Right lobe of liver (tissue), 6 donors: ENCODE measurements at places on chromosomes 5 and 9.
A peak's percentile ranks its signal among the peaks of the same experiment; 100 is the strongest.

- DNase-seq: no peak
Measured at GRCh38 chr9:110978516-110978915, 59.8 kb downstream of the LPAR1 start.

DNA sequence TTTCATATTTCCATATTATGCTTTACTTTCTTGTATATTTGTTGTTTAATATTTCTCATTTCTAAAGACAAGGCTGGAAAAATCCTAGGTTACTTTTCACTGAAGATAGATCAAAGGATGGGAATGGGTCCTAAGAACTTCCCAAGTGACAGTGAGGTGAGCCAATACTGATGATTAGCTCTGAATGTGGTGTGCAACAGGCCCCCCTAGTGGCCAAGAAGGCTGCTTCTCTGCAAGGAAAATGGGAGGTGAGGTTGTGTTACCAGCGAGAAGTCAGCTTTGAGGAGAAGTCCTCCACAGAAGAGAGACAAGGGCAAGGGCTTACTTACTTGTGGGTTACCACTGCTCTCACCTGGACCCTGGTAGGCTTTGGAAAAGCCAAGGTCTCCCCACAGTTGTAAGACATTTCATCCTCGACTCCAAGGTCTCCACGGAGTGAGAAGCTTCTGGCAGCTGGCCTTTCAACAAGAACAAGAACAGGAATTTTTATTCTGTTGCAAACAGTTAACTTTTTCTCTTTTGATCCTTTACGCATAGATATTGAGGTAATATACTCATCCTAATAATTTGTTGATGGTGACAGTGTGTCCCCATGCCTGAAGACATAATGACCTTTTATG is 69.9 kb downstream of the MAMDC2 start:
- DNase-seq: peak; percentile 58

GRCh38 chr9:96378187-96378586 is 5.3 kb downstream of the SLC35D2 start:
- no peak for DNase-seq

- no peak for DNase-seq
Measured at GRCh38 chr5:154356020-154356655, 89.7 kb upstream of the SAP30L start.

- DNase-seq: no peak
Measured at GRCh38 chr5:139104577-139105276, 93.4 kb downstream of the SIL1 start.

DNA sequence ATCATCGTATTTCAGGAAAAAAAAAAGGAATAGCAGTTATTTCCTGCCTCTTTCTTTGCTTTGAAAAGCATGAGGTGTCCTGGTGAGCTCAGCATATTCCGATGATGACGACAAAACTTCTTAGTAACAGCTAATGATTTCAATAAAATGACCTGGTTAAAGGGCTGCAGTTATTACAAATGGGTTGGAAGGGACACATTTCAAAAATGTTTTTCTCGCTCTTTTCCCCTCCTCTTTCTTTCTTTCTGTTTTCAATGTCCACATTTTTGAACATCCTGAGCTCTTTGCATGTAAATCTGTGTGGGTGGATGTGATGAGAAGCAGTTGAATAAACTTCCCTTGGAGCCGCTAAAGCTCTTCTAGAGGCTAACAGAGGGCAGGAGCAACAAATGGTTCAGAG is 186.8 kb upstream of the SLC27A6 start:
- DNase-seq: no peak

- no peak for DNase-seq
Measured at GRCh38 chr5:96823900-96824380, 16.2 kb upstream of the ERAP1 start.

GRCh38 chr5:17413691-17414090 is 84.3 kb upstream of the TAF11L2 start:
- no peak for DNase-seq

- no peak for DNase-seq
Measured at GRCh38 chr5:20554001-20554400, 566.0 kb upstream of the CDH18 start.

DNA sequence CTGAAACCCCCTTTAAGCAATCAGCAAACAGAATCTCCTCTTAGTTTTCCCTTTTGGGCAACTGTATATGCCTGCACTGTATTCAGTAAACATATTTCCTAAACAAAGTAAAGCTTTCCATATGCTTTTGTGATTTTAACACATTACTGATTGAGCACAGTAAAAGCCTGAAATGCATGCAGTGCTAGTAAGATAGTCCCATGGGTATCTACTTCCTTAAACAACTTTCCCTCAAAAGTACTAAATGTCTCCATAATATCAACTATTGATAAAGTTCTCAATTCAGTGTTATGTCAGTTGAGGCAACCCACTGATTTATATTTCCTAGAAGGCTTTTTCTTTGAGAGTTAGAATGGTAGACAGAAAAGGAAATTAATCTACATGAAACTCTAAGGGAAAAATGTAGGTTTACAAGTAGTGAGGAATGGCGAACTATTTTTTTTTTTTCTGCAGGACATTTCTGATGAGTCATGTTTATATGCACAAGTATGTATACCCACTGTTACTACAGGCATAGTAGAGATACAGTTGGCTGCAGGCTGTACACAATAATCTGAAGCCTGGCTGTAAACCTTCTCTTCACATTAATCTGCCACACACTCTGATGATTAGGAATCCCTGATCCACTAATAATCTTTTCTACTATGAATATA is 31.2 kb upstream of the CEP120 start:
- no peak for DNase-seq

DNA sequence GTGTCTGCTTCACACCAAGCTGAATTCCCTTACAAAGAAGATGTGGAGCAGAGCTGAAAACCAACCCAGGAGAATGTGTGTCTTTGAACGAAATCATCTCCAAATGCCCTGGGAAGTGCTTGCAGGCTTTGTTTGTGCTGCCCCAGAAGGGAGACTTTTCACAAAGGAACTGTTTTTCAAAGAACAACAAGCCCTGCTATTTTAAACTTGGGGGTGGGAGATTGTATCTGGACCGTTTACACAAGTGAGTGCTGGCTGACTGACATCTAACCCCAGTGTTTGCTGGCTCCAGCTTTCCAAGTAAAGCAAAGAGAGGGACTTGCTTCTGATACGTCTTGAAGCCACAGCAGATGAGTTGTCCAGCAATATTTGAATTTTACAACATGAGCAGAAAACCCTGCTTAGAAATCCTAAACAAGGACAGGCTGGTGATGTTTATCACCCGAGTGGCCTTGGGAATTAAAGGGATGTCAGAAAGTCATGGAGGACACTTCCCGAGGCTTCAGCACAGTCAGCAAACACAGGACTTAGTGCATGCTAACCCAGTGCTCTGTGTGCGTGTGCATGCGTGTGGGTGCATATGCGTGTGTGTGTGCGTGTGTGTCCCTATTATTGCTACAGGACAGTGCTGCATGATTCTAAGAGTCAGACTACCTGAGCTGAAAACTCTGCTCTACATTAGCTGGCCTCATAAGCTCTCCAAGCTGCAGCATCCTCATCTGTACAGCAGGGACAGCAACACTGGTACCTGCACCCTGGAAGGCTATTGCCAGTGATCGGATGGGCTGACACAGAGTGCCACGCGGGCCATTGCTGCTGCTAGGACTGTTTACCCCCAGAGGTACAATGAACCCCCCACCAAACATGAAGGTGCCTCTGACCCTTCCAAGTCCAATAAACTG is 1.4 kb downstream of the ADAMTS12 start:
- DNase-seq: no peak

GRCh38 chr5:134614450-134615085 is 18.1 kb downstream of the SAR1B start:
- DNase-seq: no peak

- no peak for DNase-seq
Measured at GRCh38 chr5:3105581-3105980, 354.1 kb upstream of the IRX2 start.

DNA sequence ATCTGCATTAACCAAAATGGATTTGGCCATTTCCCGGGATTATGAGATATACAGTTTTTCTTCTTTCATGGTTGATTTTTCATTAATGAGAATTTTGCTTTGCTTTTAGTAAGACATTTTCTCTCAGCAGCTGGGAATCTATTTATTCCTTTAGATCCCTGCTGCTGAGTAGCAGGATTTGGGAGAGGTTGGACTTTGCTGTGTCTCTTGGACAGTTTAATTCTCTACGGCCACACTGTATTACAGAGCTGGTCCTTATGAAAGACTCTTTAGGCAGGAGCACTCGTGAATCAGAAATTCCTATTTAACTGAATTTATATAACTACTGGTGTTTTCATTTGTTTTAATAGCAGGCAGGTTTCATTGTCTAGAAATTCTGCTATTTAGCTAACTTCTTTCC is 1.6 kb downstream of the UNC13B start:
- DNase-seq: no peak

DNA sequence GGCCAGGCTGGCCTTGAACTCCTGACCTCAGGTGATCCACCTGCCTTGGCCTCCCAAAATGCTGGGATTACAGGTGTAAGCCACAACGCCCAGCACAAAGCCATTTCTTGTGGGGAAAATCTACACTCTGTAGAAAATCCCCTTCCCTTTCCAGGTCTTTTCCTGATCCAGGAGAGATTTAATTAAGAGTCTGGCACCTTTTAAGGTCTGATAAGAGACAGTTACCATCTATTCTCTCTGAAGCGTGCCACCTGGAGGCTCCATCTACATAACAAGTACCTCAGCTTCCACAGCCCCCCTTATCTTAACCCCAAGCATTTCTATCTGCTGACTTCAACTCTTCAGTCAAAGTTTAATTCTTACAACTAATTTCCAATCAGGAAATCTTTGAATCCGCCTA is 71.4 kb upstream of the CDK20 start:
- DNase-seq: no peak

- DNase-seq: no peak
Measured at GRCh38 chr5:173760461-173761177, 127.5 kb upstream of the CPEB4 start.

GRCh38 chr5:105544300-105544699 is 1981.7 kb upstream of the NUDT12 start:
- no peak for DNase-seq

- DNase-seq: no peak
Measured at GRCh38 chr5:40873286-40873880, 32.2 kb downstream of the CARD6 start.

DNA sequence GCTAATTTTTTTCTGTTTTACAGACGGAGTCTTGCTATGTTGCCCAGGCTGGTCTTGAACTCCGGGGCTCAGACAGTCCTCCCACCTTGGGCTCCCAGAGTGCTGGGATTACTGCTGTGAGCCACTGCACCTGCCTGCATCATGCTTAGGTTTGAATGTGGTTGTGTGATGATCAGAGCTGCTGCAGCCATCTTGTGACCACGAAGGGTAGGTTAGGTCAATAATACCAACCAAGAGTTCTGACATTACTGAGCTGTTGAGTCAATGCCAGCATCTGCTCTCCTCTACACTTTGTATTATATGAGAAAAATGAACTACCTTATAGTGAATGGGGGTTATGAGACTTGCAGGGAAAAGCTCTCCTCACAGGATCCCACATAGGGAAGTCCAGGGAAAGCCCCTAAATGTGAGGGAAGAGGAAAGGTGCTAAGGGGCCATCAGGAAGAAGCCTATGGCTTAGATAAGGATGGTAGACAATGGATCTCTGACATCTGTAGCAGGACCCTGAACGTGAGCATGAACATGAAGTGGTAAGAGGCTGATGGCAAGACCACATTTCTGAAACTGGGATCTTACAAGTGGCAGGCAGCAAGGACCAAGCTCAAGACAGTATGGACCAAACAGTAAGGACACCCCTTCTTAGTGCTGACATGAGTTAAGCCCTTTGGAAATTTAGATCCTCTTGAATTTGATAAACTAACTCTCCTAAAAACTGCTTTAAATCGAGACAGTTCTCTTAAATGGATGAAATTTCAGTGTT is 75.7 kb upstream of the ZNF169 start:
- DNase-seq: no peak

- DNase-seq: no peak
Measured at GRCh38 chr5:139148986-139149385, 49.2 kb downstream of the SIL1 start.

GRCh38 chr5:16313761-16314160 is 134.2 kb upstream of the MARCHF11 start:
- no peak for DNase-seq

- peak; percentile 95 for DNase-seq
Measured at GRCh38 chr9:133768859-133769510, 30.8 kb upstream of the SARDH start.

- DNase-seq: no peak
Measured at GRCh38 chr9:105835721-105836120, 141.4 kb downstream of the TMEM38B start.

GRCh38 chr5:23474315-23474714 is 33.1 kb upstream of the PRDM9 start:
- no peak for DNase-seq

GRCh38 chr5:180784497-180785097 is 18.0 kb downstream of the MGAT1 start:
- DNase-seq: peak; percentile 83

DNA sequence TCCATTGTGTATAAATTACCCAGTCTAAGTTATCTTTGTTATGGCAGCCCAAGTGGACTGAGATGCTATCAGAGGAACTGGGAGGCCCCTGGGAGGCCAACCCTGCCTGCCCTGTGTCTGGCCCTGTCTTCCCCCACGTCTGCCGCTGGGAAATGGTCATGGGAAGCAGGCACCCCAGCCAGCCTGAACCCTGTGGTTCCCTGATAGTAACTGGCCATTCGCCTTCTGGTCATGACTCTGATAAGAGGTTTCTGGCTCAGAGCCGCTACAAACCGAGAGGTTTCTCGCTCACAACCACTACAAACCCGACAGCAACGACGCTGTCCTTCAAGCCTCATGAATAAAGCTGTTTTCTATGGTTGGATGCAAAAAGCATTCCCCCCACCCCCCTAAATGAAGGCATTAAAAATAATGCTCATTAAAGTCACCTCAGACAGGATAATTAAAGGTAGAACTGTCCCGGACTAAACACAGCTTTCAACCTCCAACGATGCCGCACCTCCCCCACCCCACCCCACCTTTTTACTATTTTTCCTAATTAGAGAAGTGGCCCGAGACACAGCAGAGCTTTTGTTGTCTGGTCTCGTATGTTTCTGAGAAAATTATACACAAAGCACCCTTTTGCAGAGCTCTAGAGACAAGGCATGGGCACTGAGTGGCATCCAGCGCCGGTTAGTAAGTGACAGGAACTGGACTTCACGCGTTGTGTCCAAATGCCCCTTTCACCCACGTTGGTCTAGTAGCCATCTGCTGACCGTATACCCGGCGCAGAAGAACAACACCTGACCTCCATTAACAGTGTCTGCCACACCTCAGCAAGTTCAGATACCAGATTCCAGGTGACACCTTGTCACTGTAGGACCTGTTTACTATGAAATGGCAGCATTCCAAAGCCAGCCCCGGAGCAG is 140.8 kb downstream of the COL23A1 start:
- no peak for DNase-seq

- no peak for DNase-seq
Measured at GRCh38 chr5:87650284-87650683, 237.6 kb upstream of the CCNH start.

- no peak for DNase-seq
Measured at GRCh38 chr9:69149321-69149807, 24.7 kb upstream of the TJP2 start.

GRCh38 chr9:136505406-136506403 is 22.9 kb upstream of the SEC16A start:
- DNase-seq: no peak

- DNase-seq: no peak
Measured at GRCh38 chr9:134545543-134546245, 95.9 kb upstream of the COL5A1 start.

- peak; percentile 96 for DNase-seq
Measured at GRCh38 chr9:137055385-137056364, 1.8 kb upstream of the ENTPD2 start.
